Cardiac muscle cell (in vitro differentiated cells and primary cell): ENCODE measurements at places on chromosomes 2 and 18.

GRCh38 chr2:219344751-219345430, 12.3 kb upstream of the RESP18 start:
- DNase-seq, result peak; percentile 73

- DNase-seq, result no peak
These were observed 65.4 kb downstream of the POLE4 start for GRCh38 chr2:75023666-75024455.

GRCh38 chr2:208025814-208026184, 472 bp upstream of the PLEKHM3 start:
- no peak for DNase-seq

DNA sequence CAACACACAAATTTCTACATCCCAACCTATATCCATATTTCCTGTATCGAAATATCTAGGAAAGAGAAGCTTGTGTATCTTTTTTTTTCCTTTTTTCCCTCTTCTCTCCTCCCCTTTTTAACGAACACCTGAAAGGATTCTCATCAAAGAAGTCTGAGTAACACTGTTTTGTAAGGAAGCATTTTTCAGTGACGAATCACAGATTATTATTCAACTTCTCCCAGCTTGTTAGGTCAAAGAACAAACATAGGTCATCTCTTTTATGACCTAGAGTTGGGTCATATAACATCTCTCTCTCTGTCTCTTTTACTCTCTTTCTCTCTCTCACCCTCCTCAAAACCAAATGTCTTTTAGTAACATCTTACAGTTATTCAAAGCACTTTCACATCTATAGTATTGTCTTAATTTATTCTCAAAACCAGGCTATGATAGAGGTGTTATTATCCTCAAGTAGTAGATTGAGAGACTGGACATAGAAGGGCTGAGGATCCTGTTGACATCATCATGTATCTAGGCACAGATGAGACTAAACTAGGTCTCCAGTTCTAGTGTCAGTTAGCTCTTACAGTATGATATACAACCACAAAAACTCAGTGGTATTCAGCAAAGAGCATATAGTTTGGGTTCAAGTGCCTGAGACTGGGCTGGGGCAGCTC, 80.1 kb upstream of the SPOPL start:
- peak; percentile 7 for DNase-seq

GRCh38 chr2:56299171-56299691, 115.4 kb downstream of the CCDC85A start:
- no peak for DNase-seq

DNA sequence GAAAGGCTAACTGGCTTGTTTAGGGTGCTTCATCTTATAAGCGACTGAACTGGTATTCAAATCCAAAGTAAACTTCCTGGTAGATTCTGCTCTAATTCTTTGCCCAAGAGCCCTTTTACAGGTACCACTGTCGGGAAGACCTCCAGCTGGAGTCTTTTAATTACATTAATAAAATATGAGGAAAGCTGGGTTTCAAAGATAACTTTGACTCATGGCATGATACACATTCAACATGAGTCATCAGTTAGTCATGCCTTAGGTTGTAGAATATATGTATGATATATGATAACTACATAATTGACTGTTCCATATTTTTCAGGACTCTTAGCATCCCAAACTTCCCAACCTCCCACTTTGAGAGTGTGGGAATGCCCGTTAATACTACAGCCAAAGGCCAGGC, 32.3 kb downstream of the ZCCHC2 start:
- no peak for DNase-seq

DNA sequence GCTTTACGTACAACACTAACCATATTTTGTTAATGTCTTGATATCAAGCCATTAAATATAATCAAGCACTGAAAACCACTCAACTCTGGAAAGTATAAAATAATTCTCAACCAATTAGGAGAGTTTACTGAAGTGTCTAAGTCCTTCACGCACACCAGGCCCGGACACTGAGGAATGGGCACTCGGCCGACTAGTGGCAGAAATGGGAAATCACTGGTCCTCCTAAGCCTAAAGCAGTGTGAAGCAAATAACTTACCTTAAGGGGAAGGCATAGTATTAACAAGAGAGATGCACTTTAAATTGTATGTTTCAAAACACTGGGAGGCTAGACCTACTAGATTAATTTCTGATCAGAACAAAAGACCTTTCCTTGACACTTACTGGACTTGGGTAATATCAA, 45.7 kb downstream of the FAM210A start:
- DNase-seq, result peak; percentile 32

DNA sequence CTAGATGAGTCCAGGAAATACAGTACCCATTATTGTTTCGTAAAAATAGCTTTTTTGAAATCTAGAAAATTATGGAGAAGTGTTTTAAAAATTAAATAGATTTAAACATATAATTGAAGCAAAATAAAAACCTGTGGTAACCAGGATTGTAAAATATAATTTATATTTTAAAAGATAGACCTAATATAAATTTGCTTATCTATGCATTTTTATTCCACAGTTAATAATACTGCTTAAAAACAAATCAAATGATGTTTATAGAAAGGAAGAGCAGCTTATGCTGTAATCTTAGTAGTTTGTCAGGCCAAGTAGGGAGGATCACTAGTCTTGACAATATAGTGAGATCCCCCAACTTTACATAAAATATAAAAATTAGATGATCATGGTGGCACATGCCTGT, 388.9 kb upstream of the CNTNAP5 start:
- no peak for DNase-seq

DNA sequence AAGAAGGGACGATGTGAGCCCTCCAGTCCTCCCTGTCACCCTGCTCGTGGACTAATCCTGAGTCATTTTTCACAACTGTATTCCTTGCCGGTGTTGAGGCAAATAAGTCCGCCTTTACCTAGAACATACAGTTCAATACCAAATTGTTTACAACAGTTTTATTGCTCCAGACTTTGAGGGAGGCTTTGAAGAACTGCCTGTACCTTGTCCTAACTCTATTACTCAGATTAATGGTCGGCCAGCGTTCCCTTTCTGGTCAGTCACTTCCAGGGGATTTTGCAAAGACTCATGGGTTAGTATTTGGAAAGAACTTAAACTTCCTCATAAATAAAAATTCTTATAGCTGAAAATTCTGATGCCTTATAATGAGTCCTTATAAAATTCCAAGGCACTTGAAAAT, 85.1 kb upstream of the ZNF532 start:
- no peak for DNase-seq

- no peak for DNase-seq
These were observed 45.8 kb downstream of the GALNT13 start for GRCh38 chr2:153917570-153917969.

DNA sequence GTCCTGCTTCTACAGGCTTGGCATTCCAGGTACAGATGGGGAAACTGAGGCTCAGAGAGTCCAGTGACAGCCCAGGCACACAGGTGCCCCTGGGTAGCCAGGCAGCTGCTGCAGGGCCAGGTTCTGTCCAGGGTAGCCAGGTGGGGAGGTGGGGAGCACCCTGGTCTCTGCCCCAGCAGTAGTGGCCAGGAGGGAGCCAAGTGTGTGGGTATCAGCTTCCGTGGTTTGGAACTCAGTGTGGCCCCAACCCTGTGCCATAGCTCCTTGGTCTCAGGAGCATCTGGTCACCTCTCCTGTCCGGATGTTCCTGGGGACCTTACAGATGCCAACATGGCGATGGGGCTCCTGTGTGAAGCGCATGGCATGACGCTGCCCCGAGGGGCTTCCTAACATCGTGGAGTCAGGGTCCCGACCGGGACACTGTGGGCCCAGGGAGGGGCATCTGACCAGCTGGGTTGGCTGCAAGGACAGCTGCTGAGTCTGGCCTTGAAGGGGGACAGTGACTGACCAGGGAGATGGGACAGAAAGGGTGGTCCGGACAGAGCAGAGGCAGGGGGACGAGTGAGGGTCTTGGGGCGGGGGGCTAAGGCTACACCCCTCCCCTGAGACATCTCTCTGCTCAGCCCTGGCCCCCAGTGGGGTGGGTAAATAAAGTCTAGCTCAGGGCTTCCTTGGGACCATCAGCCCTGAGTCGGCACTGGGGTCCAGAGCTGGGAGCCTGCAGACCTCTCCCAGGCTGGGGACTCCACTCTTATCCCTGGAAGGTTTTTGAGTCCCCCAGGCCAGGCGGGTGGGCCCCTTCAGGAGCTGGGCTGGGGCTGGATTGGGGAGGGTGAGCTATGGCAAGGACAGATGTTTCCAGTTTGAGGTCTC, 76.0 kb upstream of the SMAD7 start:
- no peak for DNase-seq

- DNase-seq, result no peak
These were observed 38.2 kb downstream of the IL1R2 start for GRCh38 chr2:102029952-102030351.

- no peak for DNase-seq
These were observed 199.6 kb downstream of the AFF3 start for GRCh38 chr2:99942561-99943347.

DNA sequence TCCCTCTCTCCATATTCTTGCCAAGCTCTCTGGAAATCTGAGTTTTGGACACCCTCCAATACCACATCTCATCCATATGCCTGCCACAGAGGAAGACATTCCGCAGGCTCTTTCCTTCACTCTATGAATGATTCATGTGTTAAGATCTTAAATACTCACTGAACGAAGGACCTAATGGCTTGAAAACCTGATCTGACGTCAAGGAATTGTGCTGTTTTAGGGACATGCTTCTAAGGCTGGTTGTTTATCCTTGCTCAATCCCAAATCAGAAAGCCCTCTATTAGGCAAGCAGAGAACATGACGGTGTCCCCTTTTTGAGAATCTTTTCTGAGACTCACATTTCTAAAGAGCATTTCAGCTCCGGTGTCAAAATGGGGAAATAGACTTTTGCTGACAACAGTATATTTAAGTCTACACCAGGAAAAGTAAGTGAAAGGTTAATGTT, 83.7 kb upstream of the GALNT5 start:
- peak; percentile 99 for DNase-seq

- no peak for DNase-seq
These were observed 42.4 kb downstream of the MGAT5 start for GRCh38 chr2:134296301-134296700.

GRCh38 chr18:50315100-50315871, 27.8 kb upstream of the CXXC1 start:
- DNase-seq, result no peak

DNA sequence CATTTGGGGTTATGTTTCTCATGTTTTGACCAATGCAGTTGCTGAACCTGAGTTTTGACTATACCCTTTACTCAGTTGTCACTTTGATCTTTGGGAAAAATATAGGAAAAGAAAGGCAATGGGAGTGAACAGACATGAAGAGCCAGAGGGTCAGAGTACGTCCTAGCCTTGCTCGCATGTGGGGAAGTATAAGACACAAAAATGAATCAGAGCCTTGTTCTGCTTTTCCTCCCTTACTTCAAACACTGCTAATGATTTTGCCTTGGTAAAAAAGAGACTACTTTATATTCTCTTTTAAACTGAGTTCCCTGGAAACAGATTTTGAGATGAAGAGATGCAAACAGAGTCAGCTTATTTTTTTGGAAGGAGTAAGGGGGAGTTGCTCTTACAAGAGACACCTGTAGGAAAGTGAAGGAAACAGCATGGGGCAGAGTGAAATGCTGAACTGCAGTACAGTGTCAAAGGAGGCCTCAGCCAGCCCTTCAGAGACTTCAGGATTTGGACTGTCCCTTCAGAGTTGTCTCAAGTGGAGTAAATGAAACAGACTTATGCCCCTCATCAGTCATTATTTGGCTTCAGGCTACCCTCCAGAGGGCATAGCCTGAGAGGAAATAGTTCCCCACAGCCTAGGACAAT, 11.1 kb upstream of the FAP start:
- no peak for DNase-seq

DNA sequence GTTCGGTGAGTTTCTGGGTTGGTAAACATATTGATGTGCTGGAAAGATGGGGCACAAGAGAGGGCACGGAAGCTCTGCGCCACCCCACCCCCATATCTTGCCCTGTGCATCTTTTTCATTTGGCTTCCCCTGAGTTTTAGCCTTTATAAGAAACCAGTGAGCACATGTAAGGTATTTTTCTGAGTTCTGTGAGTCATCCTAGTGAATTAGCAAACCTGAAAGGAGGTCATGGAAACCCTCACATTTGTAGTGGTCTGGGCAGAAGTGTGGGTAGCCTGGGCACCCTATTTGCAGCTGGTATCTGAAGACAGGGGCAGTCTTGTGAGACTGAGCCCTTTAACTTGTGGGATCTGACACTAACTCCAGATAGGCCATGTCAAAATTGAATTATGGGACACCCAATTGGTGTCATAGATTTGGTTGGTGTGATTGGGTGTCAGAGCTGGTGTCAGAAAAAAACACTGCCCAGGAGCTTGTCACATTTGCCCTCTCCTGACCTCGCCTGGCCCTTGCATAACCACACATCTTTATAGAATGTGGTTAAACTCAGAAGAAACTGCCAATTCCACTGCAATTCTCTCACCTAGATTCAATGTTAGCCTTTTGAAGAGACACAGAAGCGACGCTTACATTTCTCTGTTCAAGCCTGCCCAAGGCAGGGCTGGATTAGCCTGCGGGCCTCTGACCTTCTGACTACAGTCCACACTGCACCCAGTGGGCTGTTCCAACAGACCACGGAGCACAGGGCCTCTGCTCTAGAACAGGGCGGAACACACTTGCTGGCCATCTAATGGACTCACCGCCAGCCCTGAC, 12.0 kb upstream of the GALM start:
- DNase-seq, result no peak

DNA sequence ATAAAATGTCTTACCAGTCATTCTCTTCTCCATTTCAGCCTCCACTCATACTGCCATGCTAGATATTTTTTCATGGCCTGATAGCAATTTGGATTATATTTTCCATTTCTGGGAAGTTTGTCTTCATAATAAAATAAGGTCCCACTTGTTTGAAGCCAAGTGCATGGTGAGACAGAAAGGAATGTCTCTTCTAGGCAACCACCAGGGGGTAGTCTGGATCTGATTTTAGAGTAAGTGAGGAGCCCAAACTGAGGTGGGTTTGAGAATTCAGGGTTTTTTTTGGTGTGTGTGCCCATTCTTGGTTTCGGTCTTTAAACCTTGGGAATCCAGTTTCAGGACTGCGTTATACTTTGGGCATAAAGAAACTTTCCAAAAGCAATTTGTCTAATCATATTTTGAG, 315.5 kb downstream of the RPRM start:
- DNase-seq, result no peak

- no peak for DNase-seq
These were observed 100.7 kb downstream of the LYPD6 start for GRCh38 chr2:149430743-149431736.

GRCh38 chr2:37471994-37472393, 127.6 kb downstream of the QPCT start:
- peak; percentile 60 for DNase-seq
